ENCODE measurements at places on chromosomes 2 and 18.

GRCh38 chr2:224286923-224287322 is 115.0 kb downstream of the FAM124B start:
- no peak for DNase-seq

DNA sequence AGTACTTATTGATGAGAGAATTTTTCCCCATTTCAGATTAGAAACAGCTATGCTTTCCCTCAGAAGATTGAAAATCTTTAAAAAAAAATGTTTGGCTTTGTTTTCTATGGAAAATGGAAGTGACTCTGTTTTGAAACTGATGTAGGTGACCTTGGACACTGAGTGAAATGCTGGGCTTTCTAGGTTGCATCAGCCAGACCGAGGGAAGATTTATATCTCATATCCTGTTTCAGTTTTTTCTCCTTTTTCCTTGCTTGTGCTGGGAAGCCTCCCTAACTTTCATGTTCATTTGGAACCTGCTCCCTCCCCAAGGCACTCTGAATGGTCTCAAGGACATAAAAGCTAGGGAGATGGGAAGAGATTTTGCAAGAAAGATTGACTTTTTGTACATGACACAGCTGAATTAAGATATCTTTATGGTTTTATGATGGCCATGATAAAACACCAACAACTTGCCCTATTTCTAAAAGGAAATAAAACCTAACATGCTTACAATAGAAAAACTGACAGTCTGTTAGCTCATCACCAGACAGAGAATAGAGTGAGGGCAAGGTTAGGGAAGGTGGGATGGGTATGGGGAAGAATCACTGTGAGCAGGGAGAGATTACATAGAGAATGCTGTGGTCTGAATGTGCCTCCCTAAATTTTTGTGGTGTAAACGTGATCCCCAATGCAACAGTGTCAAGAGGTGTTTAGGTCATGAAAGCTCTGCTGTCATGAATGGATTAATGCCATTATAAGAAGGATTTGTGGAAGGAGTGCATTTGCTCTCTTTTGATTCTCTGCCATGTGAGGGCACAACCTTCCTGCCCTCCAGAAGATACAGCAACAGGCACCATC is 249.7 kb downstream of the TPGS2 start:
- no peak for DNase-seq

DNA sequence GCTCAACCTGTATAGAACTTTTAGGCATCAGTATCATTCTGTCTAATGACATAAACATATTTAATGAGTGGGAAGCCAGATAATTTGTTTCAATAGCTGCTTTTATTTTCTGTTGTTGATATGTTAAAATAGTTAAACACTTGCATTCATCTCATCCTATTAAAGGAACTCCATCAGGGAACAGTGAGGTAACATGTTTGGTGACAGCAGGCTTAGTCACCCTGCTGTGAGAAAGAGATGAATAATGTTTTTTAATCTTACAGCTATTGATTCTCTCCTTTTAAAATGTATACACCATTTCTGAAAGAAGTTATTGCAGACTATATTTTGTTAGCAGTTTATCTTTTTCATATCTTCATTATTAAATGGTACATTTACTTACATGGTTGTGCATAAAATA is 123.3 kb upstream of the CWC22 start:
- DNase-seq, result no peak

GRCh38 chr18:32576296-32576916 is 105.7 kb upstream of the GAREM1 start:
- DNase-seq, result peak; percentile 39
